ENCODE measurements at places on chromosomes 3 and 15.

- peaks cover 12% of the 10 kb centered on the region for H3K4me1 ChIP-seq
- no peaks in the 10 kb centered on the region for H3K36me3 ChIP-seq
- peak overlapping the region; percentile 35 for H3K27ac ChIP-seq
- H3K4me3 ChIP-seq: no peak overlapping the region
- peaks cover 2% of the 10 kb centered on the region for H3K27me3 ChIP-seq
Measured at GRCh38 chr3:195033531-195034091, 237.3 kb downstream of the XXYLT1 start.

DNA sequence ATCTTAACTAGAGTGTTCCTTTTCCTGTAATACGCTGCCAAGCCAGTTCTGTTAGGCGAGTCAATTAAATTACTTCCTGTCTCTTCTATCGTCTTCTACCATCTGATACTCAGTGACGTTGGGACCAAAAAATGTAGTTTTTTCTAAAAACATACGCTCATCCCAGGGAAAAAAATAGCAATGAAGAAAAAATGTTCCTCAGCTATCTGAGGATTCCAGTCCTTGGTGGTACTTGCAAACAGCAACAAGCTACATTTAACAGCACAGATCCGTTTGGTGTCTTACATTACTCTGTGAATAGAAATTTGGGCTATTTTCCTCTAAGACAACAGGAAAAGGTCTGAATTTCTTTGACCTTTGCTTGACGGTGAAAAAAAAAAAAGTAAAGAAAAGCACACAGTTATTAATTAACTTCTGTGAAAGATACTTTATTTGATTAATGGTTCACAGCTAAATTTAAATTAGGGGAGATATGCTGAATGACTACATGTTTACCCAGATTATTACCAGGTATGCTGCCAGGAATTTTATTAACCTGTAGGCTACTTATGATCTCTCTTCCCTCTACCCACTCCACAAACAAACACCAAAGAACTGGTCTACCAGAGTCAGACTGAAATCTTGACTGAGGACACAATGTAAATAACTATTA, 254.4 kb upstream of the ZPLD1 start:
- H3K36me3 ChIP-seq: no peaks in the 10 kb centered on the region
- peaks cover 6% of the 10 kb centered on the region for H3K4me1 ChIP-seq
- no peak for DNase-seq
- no peak overlapping the region for H3K4me3 ChIP-seq
- no peak overlapping the region for H3K27ac ChIP-seq

DNA sequence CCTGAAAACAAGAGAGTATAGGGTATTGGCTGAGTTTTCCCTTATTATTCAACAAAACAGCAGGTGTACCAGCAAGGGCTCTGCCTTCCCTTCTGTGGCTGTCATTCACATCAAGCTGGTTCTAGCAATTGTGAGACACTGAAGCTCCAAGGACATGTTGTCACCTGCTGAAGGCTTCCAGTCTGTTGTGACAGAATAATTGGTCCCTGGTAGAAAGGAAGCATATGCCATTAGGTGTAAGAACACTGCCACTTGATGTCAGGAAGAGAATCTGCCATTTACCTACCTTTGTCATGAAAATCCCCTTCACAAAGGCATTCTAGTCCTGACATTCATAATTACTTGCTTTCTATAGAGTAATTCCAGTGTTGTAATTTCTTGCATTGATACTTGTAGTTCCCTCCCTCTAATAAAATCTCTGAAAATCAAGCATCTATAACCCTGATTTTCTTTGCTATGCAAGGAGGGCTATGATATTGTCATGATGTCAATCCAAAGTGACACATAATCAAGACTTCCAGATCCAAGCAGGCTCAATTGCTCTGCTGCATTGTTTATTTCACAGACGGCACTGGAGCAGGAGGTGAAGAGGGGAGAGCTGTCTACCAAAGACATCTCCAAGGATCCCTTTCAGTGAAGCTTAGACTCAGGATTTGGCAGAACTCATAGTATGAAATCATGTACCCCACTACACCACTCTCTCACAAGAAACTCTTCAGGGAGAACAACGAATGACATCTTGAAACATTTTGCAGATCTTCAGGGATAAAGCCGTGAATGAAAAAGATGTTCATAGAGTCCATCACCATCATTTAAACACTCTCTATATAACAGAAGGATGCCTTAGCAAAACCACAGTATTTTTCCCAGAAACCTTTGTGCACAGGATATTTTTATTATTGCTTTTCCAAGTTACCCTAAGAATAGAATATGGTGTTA, 425.3 kb downstream of the RBMS3 start:
- no peaks in the 10 kb centered on the region for H3K4me1 ChIP-seq
- no peaks in the 10 kb centered on the region for H3K36me3 ChIP-seq
- no peak for DNase-seq
- no peak overlapping the region for H3K27ac ChIP-seq
- no peaks in the 10 kb centered on the region for H3K27me3 ChIP-seq

GRCh38 chr3:183540501-183541234, 14.8 kb downstream of the KLHL6 start:
- peak; percentile 48 for DNase-seq
- peaks cover 99% of the 10 kb centered on the region for H3K4me1 ChIP-seq
- peak overlapping the region; percentile 91 for H3K27ac ChIP-seq
- H3K4me3 ChIP-seq: peak overlapping the region; percentile 78
- peaks cover 9% of the 10 kb centered on the region for H3K36me3 ChIP-seq
- H3K27me3 ChIP-seq: no peaks in the 10 kb centered on the region

- H3K27ac ChIP-seq: no peak overlapping the region
- DNase-seq: no peak
- no peaks in the 10 kb centered on the region for H3K36me3 ChIP-seq
- H3K27me3 ChIP-seq: no peaks in the 10 kb centered on the region
- H3K4me3 ChIP-seq: no peak overlapping the region
Measured at GRCh38 chr15:88220443-88221335, 35.9 kb downstream of the NTRK3 start.

DNA sequence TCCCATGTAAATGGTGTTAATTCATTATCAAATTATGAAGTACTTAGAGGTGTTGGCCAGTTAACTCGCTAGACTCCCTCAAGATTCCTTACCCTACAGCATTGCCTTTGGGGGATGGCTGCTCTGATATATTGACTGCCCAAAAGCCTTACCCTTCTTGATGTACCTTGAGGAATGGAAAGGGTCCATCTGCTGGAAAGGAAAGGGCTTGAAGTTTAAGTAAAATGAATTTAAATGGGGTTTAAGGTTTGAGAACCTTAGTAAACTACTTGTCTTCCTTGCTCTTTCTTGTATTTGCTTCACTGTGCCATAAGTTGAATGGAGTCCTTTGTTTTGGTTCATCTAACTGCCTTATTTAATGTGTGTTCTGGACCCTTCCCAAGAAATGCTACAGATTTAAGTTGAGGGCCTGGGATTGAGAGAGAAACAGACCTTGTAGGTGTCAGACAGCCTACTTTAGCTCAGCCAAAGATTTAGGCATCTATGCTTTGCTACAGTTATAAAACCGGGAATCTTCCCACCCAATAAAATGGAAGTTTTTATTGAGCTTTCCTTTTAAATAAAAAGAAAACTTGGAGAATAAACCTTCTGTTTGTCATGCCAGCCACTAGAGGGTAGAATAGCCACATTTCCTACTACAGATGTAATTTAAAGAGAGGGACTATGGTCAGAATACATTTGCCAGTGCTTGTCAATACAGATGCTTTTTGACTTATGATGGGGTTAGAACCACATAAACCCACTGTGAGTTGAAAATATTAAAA, 25.3 kb downstream of the CMSS1 start:
- H3K4me1 ChIP-seq: peaks cover 21% of the 10 kb centered on the region
- H3K27ac ChIP-seq: no peak overlapping the region
- H3K27me3 ChIP-seq: no peaks in the 10 kb centered on the region
- no peaks in the 10 kb centered on the region for H3K36me3 ChIP-seq
- no peak overlapping the region for H3K4me3 ChIP-seq

- no peak for DNase-seq
- no peak overlapping the region for H3K27ac ChIP-seq
- no peaks in the 10 kb centered on the region for H3K36me3 ChIP-seq
Measured at GRCh38 chr3:72344647-72345046, 503.6 kb downstream of the SHQ1 start.

DNA sequence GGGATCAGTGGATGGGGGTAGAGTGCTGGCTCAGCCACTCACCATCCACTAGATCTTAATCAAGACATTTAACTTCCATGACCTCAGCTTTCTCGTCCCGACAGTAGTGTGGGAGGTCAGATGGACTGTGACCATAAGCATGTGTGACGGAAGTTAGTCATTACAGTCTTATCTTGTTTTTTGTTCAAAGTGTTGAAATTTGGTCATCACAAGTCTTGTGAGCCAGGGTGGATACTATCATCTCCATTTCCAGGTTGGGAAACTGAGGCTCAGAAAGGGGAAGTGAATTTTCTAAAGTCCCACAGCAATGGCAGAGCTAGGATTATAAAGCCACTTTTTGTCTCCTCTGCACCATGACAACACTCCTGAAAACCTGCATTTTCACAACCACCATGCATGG, 32.0 kb upstream of the ITGA11 start:
- H3K4me1 ChIP-seq: no peaks in the 10 kb centered on the region
- no peak for DNase-seq
- no peaks in the 10 kb centered on the region for H3K27me3 ChIP-seq
- H3K36me3 ChIP-seq: no peaks in the 10 kb centered on the region
- H3K27ac ChIP-seq: no peak overlapping the region

- peaks cover 38% of the 10 kb centered on the region for H3K36me3 ChIP-seq
- H3K27ac ChIP-seq: no peak overlapping the region
- H3K4me1 ChIP-seq: no peaks in the 10 kb centered on the region
- no peak overlapping the region for H3K4me3 ChIP-seq
- no peak for DNase-seq
Measured at GRCh38 chr15:34355241-34355640, 11.8 kb downstream of the LPCAT4 start.

- H3K4me3 ChIP-seq: peak overlapping the region; percentile 89
- DNase-seq: no peak
- H3K4me1 ChIP-seq: peaks cover 34% of the 10 kb centered on the region
- H3K27ac ChIP-seq: peak overlapping the region; percentile 79
- H3K27me3 ChIP-seq: no peaks in the 10 kb centered on the region
Measured at GRCh38 chr3:72996121-72996472, 514 bp upstream of the PPP4R2 start.

- H3K27ac ChIP-seq: no peak overlapping the region
- DNase-seq: no peak
- H3K36me3 ChIP-seq: no peaks in the 10 kb centered on the region
Measured at GRCh38 chr3:134030379-134031347, 938 bp upstream of the SLCO2A1 start.

GRCh38 chr15:38176155-38176554, 76.5 kb upstream of the SPRED1 start:
- H3K36me3 ChIP-seq: no peaks in the 10 kb centered on the region
- no peak for DNase-seq
- H3K27me3 ChIP-seq: peaks cover 35% of the 10 kb centered on the region
- H3K27ac ChIP-seq: no peak overlapping the region

DNA sequence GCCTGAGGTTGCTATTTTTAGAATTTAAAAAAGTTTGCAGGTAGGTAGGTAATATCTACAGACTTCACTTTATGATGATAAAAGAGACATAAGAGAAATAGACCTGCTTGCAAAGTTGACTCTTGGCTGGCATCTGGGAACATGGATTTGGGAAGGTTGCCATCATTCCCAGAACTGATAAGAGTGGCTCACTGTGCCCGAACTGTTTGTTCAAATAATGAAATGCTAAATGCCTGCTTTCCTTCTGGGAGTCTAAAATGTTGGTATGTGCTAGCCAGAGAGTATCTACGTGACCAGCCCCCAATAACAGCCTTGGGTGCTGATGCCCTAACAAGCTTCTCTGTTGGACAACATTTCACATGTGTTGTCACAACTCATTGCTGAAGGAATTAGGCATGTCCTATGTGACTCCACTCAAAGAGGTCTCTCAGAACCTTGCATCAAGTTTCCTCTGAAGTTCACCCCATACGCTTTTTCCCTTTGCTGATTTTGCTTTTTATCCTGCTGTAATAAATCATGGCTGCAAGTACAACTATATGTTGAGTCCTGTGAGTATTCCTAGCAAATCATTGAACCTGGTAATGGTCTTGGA, 95.5 kb downstream of the FHIT start:
- no peak overlapping the region for H3K27ac ChIP-seq
- H3K27me3 ChIP-seq: no peaks in the 10 kb centered on the region
- H3K36me3 ChIP-seq: no peaks in the 10 kb centered on the region
- DNase-seq: no peak
- H3K4me3 ChIP-seq: no peak overlapping the region
- peaks cover 3% of the 10 kb centered on the region for H3K4me1 ChIP-seq

DNA sequence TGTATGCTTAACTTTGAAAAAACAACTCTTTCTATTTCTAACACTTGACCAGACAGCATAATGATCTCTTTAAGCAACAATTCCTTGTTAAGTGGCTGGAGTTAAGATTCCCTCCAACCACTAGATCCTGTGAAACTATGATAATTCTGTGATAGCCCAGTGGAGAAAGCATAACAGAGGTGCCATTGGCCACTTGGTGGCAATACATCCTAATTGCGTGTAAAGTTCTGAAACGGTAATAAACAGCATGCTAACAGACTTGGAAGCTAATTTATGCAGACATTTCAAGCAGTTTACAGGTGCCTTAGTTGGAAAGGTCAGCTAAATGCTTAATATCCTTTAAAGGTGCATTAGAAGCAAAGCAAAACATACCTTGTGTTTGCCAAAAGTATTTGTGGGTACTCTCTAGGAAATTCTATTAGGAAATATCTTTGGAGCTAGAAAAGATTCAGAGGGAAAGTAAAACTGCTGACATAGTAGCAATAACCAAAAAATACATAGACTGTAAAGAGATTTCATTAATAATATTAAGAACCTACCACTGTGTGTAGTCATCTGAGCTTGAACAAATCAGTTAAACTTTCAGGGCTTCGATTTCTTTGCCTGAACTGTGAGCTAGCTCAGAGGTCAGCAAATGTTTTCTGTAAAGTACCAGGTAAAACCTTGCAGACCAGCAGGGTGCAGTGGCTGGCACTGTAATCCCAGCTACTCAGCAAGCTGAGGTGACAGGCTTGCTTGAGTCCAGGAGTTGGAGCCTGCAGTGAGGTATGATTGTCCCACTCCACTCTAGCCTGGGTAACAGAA, 19.0 kb upstream of the CSTA start:
- peaks cover under 1% of the 10 kb centered on the region for H3K4me1 ChIP-seq
- H3K27me3 ChIP-seq: no peaks in the 10 kb centered on the region
- H3K4me3 ChIP-seq: no peak overlapping the region
- H3K36me3 ChIP-seq: no peaks in the 10 kb centered on the region
- H3K27ac ChIP-seq: no peak overlapping the region

DNA sequence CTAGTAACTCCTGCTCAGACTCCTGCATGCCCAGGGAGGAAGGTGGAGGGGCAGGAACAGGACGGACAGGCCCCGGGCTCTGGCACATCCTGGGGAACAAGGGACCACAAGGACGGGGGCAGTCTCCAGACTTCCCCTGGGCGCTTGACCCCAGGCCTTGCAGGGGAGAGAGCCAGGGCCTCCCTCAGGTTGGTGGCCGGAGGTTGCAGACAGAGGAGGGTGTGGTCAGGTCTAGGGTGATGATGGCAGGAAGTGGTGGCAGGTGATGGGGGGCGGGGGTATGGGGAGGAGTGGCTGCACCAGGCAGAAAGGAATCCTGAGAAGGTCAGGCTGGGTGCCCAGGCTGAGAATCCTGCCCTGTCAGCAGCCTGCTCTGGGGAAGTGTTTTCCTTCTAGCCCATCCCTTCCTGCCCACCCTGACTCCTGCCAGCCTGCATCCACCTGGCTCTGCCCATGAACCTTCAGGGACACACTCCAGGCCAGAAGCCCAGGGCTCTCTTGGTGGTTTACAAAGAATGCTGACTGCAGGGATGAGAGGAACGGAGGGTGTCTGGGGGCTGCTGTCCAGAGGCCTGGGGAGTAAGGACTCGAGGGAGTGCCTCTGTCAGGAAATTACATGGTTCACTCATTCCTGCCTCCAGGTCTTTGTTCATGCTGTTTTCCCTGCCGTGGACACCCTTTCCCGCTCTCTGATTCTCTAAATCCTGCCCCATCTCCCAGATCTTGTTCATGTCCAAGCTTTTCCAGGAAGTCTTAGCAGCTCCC, 15.8 kb downstream of the LOXL1 start:
- no peak overlapping the region for H3K4me3 ChIP-seq
- peaks cover 7% of the 10 kb centered on the region for H3K27me3 ChIP-seq
- H3K27ac ChIP-seq: no peak overlapping the region
- H3K36me3 ChIP-seq: no peaks in the 10 kb centered on the region
- DNase-seq: no peak
